Activated T-cell treated with anti-CD3 and anti-CD28 coated beads for 1 hour (primary cell): ENCODE measurements at places on chromosomes 16 and 17.

DNA sequence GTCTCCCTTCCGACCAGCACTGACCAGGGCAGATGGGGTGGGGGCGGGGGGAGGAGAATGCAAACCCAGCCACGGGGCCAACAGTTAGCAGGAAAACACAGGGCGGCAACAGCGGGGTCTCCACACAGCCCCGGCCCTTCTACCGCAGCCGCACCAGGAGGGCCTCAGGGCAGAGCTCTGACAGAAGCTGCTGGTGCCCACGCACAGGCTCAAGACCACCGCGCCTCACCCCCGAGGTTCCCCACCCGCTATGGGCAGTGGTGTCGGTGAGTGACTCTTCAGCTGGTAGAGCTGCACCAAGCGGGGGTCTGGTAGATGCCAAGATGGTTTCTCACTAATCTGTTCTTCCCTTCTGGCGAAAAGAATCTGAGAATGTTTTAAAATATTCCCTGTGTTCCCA is 16.1 kb downstream of the HAGH start:
- no peak for DNase-seq

GRCh38 chr17:50256826-50257618 is 17.2 kb upstream of the TMEM92 start:
- DNase-seq = no peak

DNA sequence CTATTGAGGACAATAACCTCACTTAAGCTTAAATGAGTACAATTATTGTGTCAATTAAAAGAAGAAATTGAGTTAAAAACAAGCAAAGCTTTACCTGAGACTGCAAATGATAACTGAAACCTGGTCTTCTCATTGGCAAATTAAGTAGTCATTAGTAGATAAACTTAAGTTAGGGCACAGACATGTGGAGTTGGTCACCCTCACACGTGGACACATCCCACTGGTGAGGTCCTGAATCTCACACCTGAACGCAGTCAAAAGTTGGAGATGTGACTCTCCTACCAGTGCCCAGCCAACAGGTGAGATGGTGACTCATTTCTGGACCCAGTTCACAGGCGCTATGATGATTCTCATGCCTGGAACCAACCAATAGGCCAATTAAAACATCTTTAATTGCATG is 311.6 kb downstream of the FOXL1 start:
- DNase-seq = no peak

- DNase-seq = no peak
These were observed 738.8 kb downstream of the WWOX start for GRCh38 chr16:78838276-78838675.

- no peak for DNase-seq
These were observed 2.8 kb downstream of the PIP4K2B start for GRCh38 chr17:38796451-38797157.

DNA sequence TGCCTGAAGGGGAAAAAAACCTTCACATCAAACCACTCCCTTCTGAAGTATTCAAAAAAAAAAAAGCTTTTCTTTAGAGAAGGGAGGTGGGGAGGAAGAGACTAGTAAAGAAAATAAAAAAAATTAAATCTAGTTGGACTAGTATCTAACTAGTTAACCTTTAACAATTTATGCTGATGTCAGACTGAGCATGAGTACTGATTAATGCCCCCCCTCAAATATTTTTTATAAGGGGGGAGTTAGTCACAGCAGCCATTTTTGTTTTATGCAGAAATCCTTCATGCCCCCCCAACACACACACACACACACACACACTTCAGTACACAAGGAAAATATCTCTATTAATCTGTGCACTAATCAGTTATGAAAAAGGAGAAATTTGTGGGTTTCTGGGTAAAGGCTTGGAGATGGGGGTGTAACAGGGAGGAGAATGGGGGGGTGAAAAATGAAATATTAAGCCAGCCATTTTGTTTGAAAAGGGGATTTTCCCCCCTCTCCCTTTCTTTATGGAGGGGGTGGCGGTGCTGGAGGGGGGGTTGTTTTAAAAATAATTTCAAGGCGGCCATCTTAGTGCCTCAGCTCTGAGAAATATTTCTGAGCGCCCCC is 4.7 kb upstream of the CHD3 start:
- no peak for DNase-seq
